Activated naive CD8-positive, alpha-beta T cell treated with anti-CD3 and anti-CD28 coated beads, Interleukin-2, amount 50 U/mL, for 24 hours (primary cell): ENCODE measurements at places on chromosomes 6 and 20.

DNA sequence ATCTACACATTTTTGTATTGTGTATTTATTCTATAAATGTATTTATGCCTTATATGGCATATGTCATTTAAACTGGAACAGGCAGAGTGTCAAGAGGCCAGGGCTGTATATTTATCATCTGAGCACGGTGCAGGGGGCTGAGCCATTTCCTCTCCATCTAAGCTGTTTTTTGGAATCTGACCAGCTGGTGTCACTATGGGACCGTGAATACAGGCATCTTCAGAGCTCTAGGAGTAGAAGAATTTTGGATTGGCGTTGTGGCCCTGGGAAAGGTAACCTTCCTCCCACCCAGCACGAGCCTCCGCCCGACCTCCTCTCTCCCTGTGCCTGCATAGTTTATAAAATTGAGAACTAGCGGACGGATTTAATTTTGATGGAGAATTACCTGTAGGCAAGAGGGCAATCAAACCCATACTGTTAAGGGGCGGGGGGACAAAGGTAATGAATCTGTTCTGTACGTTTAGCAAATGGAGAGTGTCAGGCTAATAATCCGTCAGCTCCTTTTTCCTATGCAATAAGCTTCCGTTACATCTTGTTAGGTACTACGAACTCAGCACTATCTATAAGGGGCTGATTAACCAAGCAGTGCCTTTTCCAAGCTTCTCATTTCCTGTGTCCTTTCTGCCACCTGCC, 29.0 kb upstream of the EEF1E1 start:
- DNase-seq: peak; percentile 35

GRCh38 chr6:145738265-145738664, 2.9 kb upstream of the EPM2A start:
- no peak for DNase-seq

- DNase-seq: no peak
Measured at GRCh38 chr6:53608396-53608795, 57.2 kb downstream of the KLHL31 start.

GRCh38 chr6:96017070-96017359, 1.2 kb downstream of the FUT9 start:
- no peak for DNase-seq

- DNase-seq: no peak
Measured at GRCh38 chr20:47648943-47649342, 136.3 kb downstream of the SULF2 start.

- no peak for DNase-seq
Measured at GRCh38 chr20:37277253-37277593, 12.2 kb upstream of the MANBAL start.

DNA sequence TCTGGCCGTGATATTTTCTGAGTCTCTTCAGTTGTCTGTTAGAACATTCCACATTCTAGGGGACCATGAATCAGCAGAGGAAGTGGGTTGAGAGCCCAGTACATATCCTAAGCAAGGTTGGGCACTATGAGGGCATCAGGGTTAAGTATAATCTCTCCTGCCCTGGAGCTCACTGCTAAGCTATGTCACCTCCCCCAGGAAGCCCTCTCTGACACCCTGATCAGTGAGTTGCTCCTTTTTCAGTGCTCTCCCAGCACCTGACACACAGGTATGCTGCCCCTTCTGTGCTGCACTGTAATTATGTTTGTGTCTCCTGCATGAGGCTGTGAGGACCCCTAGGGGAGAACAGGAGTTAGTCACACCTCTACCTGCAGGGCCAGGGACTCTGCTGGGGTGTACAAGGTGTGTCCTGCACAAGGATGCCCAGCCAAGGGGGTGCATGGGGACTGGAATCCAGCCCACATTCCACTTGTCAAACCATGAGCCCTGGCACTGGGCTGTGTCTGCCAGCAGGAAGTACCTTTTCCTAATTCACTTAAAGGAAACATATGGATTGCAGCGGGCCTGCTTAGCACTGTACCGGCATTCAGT, 3.9 kb downstream of the RAB44 start:
- DNase-seq: no peak

- DNase-seq: no peak
Measured at GRCh38 chr20:44324343-44324742, 12.5 kb upstream of the R3HDML start.

- no peak for DNase-seq
Measured at GRCh38 chr6:168035098-168035660, 37.7 kb downstream of the KIF25 start.

DNA sequence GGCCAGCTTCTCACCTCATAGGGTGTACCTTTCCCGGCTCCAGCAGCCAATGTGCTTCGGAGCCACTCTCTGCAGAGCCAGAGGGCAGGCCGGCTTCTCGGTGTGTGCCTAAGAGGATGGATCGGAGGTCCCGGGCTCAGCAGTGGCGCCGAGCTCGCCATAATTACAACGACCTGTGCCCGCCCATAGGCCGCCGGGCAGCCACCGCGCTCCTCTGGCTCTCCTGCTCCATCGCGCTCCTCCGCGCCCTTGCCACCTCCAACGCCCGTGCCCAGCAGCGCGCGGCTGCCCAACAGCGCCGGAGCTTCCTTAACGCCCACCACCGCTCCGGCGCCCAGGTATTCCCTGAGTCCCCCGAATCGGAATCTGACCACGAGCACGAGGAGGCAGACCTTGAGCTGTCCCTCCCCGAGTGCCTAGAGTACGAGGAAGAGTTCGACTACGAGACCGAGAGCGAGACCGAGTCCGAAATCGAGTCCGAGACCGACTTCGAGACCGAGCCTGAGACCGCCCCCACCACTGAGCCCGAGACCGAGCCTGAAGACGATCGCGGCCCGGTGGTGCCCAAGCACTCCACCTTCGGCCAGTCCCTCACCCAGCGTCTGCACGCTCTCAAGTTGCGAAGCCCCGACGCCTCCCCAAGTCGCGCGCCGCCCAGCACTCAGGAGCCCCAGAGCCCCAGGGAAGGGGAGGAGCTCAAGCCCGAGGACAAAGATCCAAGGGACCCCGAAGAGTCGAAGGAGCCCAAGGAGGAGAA, 10.5 kb downstream of the GNAS-AS1 start:
- no peak for DNase-seq

GRCh38 chr6:31945507-31946369, at the start of gene CFB:
CFB (plus strand) TSS chr6:31946095; CDS start chr6:31946222, 127 bp downstream.
- DNase-seq: no peak

DNA sequence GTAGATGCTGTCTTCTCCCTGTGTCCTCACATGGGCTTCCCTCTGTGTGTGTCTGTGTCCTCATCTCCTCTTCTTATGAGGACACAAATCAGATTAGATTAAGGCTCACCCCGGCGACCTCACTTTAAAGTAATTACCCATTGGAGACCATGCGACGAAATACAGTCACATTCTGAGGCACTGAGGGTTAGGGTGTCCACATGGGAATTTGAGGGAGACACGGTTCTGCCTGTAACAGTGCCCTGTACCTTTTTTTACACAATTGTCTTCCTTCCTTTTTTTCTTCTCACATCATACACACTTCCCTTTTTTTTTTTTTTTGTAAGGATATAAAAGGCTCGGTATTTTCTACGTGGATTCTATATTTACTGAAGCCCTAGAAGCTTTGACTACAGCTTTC, 48.9 kb downstream of the DEK start:
- no peak for DNase-seq

- DNase-seq: no peak
Measured at GRCh38 chr20:12984863-12985262, 23.9 kb upstream of the SPTLC3 start.

GRCh38 chr6:31575335-31575901, at the start of gene TNF:
TNF (plus strand) TSS chr6:31575565; CDS start chr6:31575742, 177 bp downstream.
- DNase-seq: peak; percentile 84

DNA sequence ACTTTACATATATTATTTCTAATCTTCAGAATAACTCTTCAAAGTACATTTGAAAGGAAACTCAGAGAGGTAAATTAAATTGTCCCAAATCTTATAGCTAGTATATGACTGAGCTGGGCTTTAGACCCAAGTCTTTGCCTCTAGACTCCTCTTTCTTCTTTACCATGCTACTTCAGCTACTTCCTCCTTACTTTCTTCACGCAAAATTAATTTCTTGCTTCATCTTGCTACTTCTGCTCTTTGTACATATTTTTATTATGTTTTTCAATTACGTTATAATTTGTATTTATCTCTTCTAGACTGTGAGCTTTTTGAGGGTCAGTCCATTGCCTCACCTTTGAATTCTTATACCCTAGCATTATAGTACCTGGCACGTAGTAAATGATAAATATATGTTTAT, 5.3 kb downstream of the TMEM170B start:
- no peak for DNase-seq

DNA sequence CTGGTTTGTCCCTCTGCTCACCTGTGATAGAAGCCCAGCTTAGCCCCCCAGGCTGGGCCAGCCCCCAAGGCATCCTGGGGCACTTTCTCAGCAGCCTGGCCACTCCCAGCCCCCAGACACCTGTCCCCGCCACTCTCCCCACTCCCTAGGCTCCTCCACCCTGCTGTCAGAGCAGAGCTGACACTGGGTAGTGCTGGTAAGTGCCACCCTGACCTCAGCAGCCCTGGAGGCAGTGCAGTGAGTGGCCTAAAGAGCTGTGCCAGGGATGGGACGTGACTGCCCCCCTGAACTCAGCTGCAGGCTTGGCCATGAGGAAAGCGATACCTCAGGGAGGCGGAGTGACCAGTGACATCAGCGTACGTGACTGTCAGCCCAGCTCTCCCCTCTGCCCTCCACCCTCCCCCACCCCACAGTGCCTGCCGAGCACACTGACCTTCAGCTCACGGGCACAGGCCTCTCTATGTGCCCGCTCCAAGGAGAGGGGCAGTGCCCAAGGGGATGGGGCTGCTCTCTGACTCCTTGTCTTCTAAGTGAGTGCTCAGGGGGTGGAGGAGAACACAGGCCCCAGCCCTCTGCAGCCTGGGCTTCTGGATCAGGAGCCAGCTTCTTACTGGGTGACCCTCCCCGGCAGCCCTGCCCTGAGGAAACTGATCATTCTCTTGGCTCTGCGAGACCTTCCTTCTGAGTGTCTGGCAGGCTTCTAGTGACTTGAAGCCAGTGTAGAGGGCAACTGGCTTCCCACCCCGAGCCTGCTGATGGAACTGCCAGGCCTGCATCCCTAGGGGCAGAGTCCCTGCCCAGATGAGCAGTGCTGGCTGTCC, 172.7 kb downstream of the MRPL14 start:
- no peak for DNase-seq

- no peak for DNase-seq
Measured at GRCh38 chr6:155678361-155678760, 222.7 kb upstream of the NOX3 start.

- DNase-seq: no peak
Measured at GRCh38 chr6:156877126-156877863, 100.1 kb downstream of the ARID1B start.

DNA sequence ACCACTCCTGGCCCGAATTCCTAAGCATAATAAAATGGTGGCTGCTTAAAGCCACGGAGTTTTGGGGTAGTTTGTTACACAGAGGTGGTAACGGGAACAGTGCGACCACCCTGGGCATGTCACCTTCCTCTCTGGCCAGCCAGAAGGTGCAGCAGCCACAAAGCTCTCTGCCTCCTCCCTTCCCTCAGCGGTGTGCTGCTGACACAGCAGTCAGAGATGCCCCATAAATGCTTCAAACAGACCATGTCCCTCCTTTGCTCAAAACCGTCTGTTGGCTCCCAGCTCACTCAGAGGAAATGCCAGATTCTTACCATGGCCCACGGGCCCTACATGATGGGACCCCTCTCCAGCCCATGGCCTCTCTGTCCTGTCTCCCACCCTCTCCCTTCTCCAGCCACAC, 12.1 kb upstream of the TCF15 start:
- DNase-seq: no peak

DNA sequence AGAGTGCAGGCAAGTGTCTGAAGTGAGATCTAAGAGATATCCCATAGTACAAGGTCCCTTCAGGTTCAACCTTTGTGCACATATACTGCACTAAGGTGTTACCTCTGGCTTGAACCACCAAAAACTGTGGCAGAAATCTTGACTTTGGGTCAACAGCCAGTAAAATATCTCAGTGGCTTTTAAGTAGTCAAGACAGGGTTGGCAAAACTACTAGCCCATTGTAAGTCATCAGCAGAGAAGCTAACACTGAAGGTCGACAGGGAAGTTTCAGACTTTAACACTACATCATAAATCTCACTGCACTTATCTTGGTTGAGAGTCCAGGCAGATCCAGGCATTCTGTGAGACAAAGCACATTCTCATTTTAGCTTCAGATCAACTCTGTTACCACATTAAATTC, 1684.7 kb downstream of the HACE1 start:
- DNase-seq: no peak

GRCh38 chr20:62696989-62697388, 11.6 kb upstream of the NTSR1 start:
- no peak for DNase-seq

DNA sequence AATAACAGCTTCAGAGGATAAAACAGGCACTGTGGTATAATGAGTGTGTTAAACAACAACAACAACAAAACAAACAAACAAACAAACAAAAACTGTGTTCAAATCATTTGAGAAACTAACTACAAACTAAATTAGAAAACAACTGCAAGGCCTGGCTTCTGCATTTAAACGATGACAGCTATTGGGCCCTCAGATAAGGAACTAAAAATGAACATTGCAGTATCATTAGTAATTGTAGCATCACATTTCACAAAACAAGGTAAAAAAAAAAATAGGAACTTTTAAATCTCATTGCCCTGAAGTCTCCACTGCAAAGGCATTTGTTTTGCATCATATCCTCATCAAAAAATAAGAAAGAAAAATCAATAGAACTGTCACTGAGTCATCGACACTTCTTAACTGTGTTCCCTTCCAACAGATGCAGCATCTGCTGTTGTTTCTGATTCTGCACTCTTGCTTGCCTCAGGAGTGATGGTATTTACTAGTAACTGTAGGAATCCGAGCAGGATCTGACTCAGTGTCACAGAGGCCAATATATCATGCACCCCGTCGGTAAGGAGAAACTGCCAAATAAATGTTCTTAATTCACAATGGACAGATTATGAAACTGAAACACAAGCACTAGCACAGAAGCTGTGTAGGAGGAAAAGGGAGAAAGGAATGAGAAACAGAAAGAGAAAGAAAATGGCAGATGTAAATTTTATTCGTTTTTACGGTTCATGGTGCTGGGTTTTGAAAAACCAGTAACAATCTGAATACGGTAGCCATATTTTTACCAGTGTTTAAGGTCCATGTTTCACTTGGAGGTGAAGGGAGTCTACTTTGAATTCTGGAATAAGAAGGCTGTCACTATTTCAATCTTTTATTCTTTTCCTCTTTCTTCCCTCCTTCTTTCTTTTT, 365.7 kb upstream of the EPHA7 start:
- DNase-seq: no peak

- no peak for DNase-seq
Measured at GRCh38 chr6:144654506-144654905, 369.4 kb downstream of the UTRN start.

- DNase-seq: no peak
Measured at GRCh38 chr20:11018668-11019170, 344.9 kb upstream of the JAG1 start.

DNA sequence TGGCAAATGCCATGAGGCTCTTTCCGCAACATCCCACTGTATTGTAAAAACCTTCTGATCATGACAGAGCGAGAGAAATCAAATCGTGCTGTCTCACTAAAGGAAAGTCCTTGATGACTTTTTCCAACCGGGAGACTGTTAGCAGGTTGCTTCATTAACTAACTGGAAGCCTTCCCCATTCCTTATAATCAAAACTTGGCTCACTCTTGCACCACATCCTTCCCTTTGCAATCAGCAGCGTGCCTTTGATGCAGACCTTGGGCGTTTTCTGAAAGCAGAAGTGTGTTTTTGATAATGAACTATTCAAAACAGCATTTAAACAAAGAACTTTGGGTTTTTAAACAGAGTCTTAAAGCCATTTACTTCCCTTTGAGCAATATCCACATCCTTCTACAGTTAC, 96.2 kb upstream of the CNR1 start:
- DNase-seq: no peak
